GM12878 (cell line): ENCODE measurements at places on chromosomes 5 and 9.

- no peak for DNase-seq
Measured at GRCh38 chr5:67879620-67880510, 335.7 kb upstream of the PIK3R1 start.

DNA sequence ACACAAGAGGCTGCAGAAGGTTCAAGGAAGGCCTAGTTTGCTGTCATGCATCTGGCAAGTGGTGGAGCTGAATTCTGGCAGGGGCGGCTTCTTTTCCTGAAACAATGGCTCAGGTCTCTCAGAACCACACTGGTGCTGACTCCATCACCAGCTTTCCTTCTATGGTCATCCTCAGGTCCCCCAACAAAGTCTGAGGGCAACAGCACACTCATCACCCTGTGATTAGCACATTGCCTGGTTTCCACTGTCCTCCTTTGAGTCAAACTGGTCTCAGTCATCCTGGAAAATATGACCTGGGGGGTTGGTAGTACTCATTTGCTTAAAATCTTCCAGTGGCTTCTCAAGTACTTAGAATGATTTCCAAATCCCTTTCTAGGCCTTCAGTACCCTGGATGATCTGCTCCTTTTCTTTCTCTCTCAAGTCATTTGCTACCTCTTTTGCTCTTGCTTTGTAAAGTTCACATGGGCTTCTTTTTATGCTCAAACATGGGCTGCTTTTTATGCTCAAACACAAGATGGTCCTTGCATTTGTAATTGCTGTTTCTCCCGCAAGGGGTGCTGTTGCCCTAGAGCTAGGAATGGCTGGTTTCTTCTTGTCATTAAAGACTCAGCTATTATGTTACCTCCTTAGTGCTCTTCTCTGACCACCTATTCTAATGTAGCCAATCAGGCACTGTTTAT lies 144.9 kb downstream of the ALDH1A1 start:
- DNase-seq, result no peak

GRCh38 chr5:91419571-91420537 lies 36.7 kb upstream of the ARRDC3 start:
- no peak for DNase-seq

GRCh38 chr5:52682492-52682891 lies 105.2 kb upstream of the ITGA1 start:
- DNase-seq, result no peak

DNA sequence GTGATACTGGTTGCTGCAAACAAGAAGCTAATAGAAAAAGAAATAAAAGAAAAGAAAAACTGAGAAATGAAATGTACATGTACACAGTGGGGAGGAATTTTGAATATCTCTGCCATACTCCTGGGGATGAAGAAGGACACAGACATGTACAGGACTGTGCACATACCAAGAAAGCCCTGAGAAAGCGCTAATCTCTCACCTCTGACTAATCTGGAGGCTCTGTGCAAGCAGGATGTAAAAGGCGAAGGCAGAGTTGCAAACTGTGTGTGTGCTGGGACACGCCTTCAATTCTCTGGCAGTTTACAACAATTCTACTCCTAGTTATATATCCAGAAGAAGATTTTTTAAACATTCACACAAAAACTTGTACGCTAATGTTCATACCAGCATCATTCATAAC lies 211.4 kb downstream of the KIAA0825 start:
- DNase-seq, result no peak

DNA sequence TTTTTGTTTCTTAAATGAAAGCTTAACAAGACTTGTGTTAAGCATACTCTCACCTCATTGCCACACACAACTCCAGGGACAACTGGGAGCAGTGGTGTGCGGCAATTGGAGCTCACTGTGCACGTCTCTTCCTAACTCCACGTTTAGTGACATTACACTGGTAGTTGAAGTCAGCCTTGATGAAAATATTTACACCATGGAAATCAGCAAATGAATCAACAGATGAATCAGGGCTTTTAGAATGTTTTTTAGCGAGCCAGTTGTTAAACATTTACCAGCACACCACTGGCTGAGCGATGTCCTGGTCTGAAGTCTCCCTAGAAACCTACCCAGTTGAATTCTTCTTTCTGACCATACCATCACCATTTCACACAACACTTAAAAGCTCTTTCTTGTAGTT lies 67.3 kb downstream of the KLHL3 start:
- no peak for DNase-seq

- DNase-seq, result no peak
Measured at GRCh38 chr5:31459594-31459993, 72.3 kb downstream of the DROSHA start.

- no peak for DNase-seq
Measured at GRCh38 chr9:93127395-93127911, 6.6 kb downstream of the NINJ1 start.

GRCh38 chr9:86052556-86053468 lies 46.5 kb downstream of the GOLM1 start:
- DNase-seq, result no peak

GRCh38 chr5:159893040-159893695 lies 23.1 kb upstream of the ADRA1B start:
- no peak for DNase-seq

GRCh38 chr5:39475881-39476842 lies 51.4 kb upstream of the DAB2 start:
- DNase-seq, result no peak

DNA sequence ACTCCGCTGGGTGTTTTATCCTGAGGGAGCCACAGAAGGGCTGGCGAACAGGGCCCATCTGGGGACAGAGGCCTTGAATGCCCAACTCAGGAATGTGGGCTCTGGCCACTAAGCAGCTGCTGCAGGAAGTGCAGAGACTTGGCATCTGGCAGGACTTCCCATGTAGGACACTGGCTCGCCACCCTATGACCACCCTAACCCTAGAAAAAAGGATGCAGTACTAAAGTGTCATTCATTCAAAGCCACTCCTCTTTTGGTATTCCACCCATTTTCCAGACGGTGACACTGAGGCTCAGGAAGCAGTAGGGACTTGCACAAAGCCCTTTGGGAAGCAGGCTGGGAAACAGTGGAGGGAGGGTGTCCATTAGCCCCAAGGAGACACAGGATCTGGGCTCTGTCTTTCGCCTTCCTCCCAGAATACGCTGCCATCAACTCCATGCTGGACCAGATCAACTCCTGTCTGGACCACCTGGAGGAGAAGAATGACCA lies 3.0 kb downstream of the BBLN start:
- DNase-seq, result no peak

- DNase-seq, result no peak
Measured at GRCh38 chr5:140965905-140966292, 377 bp upstream of the PCDHAC2 start.

DNA sequence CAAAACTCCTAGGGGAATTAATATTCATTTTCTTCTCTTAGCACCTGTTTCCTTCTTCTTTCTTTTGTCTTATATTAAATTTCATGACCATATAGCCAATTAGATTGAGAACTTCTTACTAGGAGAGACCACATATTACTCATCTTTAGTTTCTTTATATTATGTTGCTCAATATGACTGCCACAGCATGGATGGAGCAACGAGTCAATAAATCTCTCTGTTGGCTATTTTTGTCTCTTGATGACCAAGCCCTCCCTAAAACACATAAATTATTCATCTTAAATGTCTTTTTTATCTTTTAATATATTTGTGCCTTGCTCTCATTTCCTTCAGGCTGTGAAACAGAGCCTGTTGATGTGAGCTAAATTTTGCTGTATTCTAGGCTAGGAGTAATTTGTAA lies 123.0 kb downstream of the ADAMTSL1 start:
- DNase-seq, result no peak

- DNase-seq, result no peak
Measured at GRCh38 chr5:6827526-6828219, 114.4 kb downstream of the TENT4A start.

GRCh38 chr5:11531811-11532555 lies 372.3 kb downstream of the CTNND2 start:
- DNase-seq, result no peak

GRCh38 chr9:17160327-17160726 lies 25.5 kb downstream of the CNTLN start:
- no peak for DNase-seq

DNA sequence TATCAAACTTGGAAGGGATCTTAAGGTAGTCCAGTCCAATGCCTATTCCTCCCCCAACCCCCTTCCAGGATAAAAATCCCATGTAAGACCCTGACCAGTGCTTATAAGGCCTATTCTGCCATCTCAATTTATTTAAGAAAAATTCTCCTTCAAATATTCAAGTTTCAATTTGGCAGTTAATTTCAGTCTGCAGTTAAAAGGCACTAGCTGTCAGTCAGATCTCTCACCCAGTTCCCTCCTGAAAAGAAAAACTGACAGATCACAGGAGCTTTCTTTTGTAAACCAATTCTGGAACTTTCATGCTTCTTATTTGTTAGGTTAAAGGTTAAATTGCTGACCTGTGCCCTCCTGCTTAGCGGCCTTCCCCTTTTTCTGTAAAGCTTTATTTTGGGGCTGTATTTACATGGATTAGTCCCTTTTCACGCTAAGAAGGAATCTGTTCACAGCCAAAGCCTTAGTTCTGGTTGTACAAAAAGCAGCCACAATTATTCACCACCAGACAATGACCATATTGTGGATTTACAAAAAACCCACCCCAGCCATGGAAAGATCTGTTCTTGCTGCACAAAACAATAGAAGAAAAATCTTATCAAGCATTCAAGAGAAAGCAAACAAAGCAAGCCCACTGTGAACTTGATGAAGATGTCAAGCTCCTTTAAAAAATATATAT lies 68.7 kb downstream of the DENND1A start:
- DNase-seq, result no peak

DNA sequence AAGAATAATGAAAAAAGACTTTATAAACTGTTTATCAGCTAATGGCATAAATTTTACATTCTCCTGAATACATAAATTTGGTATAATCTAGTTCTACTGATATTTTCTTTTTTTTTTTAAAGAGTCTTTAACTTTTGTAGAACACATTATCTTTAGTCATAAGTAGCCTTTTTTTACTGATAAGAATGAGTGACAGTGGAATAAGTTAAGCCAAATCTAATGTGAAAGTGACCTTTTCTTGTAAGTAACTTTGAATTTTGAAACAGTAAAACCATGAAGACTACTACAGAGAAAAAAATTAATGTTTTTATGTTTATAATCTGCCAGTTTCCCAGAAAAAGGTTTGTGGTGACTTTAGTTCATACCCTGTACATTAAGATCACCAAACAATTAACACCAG lies 13.7 kb downstream of the CEP78 start:
- DNase-seq, result no peak
